Fibroblast of skin of left quadriceps (primary cell): ENCODE measurements at places on chromosomes 3 and 15.

- no peak for DNase-seq
Measured at GRCh38 chr15:60049948-60050347, 45.8 kb downstream of the FOXB1 start.

DNA sequence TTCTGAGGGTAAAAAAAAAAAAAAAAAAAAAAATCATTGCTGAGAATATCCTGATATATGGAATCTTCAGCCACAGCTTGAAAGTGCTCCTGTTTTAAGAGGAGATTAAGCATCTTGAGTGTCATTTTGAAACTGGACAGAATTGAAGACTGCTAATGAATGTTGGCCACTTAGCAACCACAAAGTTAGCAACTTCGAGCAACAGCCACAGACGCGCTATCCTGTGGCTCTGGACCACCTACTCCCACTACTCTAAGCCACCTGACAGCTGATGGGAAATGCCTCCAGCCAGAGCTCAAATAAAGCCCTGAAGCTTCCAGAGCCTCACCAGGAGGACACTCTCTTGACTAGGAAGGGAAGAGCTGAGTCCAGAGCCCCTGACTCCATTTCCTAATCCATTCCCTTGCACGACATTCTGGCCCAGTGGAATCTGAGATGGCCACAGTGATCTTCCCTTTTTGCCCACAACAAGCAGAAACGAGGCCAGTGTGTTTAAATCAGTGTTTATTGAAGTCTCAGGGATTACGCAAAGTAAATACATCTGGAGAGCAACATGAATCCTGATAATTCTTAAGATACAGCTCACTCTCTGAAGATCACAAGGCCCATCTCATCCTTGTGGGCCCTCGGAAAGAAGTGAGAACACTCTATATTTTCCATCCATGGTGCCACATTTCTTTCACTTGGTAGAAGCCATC is 58.6 kb downstream of the TMEM212 start:
- no peak for DNase-seq

GRCh38 chr3:30286811-30287210 is 319.6 kb upstream of the TGFBR2 start:
- no peak for DNase-seq

DNA sequence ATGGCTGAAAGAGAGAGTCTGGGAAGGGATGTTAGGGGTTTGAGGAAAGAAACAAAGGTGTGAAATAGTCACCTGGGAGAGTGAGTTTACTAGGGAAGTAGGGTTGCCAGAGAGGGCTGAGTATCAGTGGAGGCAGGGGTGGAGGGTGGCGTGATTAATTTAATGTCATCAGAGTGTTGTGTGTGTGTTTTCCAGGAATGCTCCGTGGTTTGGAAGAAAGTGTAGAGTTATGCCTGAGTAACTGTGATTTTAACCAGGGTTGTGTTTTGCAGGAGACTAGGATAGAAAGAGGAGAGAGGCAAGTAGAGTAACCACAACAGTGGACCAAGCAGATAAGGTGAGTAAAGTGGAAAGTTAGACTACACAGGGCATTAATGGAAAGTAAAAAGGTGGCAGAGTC is 27.2 kb downstream of the PLD1 start:
- no peak for DNase-seq

- DNase-seq = no peak
Measured at GRCh38 chr3:74518610-74519009, 95.8 kb downstream of the CNTN3 start.

DNA sequence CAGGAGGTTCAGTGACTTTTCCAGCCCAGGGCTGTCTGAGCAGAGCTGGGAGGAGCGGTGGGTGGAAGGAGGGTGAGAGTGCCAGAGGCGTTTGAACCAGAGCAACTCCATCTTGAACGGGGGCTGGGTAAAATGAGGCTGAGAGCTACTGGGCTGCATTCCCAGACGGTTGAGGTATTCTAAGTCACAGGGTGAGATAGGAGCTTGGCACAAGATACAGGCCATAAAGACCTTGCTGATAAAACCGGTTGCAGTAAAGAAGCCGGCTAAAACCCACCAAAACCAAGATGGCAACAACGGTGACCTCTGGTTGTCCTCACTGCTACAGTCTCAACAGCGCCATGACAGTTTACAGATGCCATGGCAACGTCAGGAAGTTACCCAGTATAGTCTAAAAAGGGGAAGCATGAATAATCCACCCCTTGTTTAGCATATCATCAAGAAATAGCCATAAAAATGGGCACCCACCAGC is 60.2 kb downstream of the ABTB1 start:
- no peak for DNase-seq

GRCh38 chr3:72679540-72680198 is 168.6 kb downstream of the SHQ1 start:
- peak; percentile 53 for DNase-seq

DNA sequence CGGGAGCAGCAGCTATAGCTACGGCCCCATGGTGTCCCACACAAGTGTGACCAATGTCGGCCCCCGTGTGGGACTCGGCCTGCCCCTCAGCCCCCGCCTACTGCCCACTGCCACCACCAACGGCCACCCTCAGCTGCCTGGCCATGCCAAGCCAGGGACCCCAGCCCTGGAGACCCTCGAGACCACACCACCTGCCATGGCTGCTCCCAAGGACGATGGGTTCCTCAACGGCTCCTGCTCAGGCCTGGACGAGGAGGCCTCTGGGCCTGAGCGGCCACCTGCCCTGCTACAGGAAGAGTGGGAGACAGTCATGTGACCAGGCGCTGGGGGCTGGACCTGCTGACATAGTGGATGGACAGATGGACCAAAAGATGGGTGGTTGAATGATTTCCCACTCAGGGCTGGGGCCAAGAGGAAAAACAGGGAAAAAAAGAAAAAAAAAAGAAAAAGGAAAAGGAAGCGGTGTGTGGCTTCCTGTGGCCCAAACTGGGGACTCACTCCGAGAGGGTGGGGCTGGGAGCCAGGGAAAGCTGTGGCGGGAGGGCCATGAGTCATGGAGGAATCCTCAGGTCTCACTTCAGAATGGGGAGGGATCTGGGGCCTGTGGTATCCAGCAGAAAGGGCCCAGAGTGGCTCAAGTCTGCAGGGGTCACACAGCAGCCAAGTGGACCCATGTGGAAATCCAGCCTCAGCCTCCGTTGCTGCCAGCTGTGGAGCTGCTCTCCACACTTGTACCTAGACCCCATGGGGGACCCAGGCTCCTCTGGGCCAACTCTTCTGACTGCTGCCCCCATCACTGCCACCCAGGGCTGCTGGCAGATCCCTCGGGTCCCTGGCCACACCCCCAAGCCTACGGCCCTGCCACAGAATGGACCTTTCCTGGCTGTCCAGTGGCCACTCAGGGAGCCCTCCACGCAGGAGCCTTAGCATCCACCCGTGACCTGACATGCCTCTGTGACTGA is 26.1 kb downstream of the PTH1R start:
- no peak for DNase-seq

GRCh38 chr3:41176596-41176995 is 22.7 kb upstream of the CTNNB1 start:
- peak; percentile 18 for DNase-seq

DNA sequence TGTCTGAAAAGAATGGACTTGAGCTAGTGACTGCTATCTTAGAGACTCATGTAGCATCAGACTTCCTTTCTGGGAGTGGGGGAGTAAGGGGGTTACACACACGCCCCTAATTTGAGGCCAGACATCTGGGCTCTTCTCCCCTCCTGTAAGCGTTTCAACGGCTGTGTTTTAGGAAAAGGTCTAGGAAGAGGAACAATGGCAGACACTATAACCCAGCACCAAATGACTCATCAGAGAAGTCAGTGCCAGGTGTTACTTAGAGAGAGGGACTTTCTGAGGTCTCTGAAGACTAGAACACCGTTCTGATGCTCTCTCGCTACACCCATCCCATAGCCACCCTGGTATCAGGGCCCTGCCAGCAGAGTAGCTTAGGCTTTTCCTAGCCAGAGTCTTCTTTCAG is 65.5 kb downstream of the SSUH2 start:
- DNase-seq = no peak

- DNase-seq = no peak
Measured at GRCh38 chr15:70714015-70714414, 49.3 kb downstream of the UACA start.

DNA sequence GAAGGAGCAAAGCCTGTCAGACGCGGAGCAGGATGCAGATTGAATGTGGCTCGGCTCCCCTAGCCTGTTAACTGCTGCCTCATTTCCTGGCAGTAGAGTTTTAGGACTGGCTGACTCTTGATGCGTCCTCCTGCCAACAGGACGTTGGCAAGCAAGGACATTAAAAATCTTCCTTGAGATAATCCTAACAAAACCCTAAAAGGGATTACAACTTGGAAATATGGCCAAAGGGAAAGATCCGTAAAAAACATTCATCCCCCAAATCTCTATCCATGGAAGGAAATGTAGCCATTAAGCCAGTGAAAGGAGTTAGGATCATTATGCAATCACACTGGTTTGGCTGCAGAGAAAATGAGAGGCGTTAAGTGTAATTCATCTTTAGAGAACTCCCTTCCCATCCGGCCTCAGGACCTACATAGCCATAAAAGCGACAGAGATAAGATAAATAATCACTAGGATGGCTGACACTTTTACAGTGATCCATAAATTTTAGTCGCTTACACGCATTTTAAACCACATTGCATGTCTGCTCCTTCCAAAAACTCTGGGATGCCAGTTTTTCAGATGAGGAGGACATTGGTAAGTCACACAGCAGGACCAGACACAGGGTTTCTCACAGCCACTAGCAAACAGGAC is 44.5 kb upstream of the C3orf80 start:
- peak; percentile 89 for DNase-seq

DNA sequence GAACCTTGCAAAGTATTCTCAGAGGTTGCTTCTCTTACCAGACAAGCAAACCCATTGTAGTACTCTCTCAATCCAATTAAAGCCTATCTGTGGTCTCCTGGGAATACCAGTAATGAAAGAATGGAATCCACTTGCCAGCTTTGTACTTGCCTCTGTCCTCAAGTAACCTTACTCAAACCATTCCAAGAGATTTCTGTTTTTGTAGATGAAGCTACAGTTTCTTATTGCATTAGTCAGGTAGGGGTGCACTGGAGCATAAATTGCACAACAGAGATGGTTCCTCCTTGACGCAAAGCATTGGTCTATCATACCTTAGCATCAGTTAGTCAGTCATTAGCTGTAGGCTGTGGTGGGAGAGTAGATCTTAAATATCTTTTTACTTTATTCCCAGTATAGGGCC is 52.9 kb downstream of the BTLA start:
- no peak for DNase-seq

DNA sequence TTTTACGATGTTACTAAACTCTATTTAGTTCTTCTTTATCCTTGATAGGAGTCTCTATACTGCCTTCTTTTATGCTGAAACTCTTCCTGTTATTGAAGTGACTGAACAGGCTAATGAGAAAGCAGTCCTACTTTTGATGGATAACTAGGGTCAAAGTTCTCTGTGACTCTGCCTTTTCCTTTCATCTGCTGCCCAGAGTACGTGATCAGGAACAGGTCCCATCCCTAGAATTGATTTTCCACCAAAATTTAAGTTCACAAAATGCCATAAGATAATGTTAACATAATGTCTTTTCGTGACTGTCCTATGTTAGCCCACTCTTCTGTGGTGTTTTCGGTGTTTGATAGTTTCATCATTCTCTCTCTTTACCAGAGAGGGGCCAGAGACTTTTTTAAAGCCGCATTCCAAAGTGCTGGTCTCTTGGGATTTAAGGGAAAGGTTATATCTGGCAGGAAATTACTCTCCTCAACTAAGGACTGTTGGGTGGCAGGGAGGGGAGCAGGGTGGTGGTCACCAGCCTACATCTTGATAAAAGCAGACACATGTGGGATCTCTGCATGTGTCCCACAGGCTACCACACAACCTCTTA is 50.3 kb upstream of the PLXND1 start:
- DNase-seq = no peak

DNA sequence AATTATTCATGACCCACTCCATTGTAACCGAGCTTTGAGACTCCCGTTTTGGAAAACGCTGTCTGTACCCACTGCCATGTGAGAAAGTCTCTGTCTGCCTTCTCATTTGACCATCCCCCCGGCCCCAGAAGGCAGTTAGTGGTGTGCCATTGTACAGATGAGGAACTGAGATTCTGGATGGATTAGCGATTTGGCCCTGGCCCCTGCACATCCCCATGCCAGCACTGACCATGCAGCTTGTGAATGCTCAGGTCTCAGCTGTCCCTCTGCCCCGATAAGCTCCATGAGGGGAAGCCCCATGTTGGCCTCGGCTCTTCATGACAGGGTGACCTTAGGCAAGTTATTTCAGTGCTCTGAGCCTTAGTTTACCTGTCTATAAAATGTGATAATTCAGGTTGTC is 153.0 kb upstream of the SMAD3 start:
- no peak for DNase-seq

DNA sequence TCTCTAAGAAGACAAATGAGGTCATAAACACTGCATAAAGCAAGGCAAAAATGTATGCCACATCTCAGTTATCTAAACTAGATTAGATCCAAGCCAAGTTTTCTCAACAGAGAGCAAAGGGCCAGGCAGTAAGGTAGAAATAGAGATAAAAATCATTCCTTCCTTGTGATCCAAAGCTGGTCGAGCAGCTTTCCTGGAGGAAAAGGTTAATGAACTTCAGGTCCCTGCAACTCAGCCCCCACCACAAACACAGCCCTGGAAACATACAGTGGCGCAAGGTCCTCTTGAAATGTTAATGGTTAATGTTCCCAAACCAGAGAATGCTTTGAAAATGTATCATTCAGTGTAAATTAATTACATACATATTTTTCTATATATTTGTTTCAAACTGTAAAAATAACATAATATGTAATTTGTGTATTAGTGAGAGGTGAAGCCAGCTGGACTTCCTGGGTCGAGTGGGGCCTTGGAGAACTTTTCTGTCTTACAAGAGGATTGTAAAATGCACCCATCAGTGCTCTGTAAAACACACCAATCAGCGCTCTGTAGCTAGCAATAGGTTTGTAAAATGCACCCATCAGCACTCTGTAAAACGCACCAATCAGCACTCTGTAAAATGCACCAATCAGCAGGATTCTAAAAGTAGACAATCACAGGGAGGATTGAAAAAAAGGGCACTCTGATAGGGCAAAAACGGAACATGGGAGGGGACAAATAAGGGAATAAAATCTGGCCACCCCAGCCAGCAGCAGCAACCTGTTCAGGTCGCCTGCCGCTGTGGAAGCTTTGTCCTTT is 17.1 kb downstream of the LYSMD2 start:
- DNase-seq = no peak

DNA sequence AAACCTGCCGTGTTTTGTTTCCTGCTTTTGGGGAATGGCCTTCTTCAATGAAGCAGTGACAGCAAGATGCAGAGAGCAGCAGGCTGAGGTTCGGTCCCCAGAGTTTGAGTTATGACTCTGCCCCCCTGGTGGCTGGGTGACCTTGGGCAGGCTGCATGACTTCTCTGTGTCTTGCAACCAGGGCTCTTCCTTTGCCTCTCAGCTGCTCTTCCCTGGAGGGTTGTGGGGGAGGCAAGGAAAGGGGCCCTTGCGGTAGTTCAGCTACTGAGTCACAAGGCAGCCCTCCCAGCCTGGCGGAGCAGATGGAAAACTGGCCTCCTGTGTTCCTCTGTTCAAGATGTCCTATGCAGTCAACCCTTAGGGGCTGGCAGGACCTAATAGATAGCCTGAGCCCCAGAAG is 17.1 kb downstream of the CTXND1 start:
- no peak for DNase-seq

- DNase-seq = peak; percentile 66
Measured at GRCh38 chr15:66841953-66842681, 140.1 kb downstream of the SMAD6 start.

- DNase-seq = no peak
Measured at GRCh38 chr3:129793319-129793718, 100.2 kb downstream of the TMCC1 start.

- no peak for DNase-seq
Measured at GRCh38 chr3:47799733-47800132, 3.2 kb upstream of the DHX30 start.

- DNase-seq = no peak
Measured at GRCh38 chr3:77042882-77043281, 3.0 kb downstream of the ROBO2 start.
